ENCODE measurements at places on chromosomes 1 and 21.

GRCh38 chr1:237247442-237247841 is 205.5 kb downstream of the RYR2 start:
- no peak for DNase-seq

DNA sequence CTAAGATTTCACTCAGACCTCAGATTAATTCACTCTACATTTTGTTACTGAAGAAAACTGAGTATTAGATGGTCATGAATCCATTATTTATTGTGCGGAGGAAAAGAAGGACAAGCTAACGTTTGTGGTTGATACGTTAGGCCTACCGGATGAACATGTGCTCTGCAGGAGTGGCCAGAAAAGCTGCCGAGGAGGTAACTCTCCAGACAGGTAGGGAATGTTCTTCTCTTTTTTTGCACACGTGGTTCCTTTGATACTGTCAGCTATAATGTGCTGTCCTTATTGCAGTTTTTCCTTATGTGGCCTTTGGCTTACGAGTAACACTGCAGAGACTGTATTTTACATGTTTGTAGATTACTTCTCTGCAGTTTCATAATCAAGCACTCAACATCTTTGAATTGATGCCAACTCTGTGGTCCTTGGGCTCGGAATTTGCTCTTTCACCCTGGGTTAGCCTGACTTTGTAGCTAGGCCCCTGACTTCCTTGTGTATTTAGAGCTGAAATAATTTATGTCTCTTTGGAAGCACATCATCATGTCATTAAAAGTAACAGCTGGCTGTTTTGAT is 13.6 kb downstream of the MTR start:
- no peak for DNase-seq

DNA sequence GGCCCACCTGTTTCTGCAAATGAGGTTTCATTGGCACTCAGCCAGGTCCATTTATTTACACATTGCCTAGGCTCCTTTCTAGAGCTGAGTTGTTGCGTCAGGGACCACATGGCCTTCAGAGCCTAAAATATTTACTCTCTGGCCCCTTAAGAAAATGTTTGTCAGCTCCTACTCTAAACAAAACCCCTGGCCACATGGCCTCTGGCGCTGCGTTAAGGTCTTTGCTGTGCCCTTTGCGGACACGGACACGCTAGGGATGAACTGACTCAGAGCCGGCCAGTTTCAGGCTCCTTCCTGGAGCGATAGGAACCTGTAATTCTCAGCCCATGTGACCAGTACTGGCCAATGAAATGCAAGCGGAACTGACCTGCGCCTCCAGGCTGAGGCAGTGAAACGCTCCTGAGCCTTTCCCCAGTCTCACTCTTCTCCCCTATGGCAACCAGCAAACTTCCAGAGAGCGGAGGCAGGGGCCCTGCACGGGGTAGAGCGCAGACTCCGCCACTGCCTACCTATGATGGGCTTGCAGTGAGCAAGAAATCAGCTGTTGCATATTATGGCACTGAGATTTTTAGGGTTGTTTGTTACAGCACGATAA is 160.3 kb downstream of the ETS2 start:
- DNase-seq, result no peak

GRCh38 chr1:27536767-27537166 is 46.8 kb upstream of the WASF2 start:
- DNase-seq, result no peak

DNA sequence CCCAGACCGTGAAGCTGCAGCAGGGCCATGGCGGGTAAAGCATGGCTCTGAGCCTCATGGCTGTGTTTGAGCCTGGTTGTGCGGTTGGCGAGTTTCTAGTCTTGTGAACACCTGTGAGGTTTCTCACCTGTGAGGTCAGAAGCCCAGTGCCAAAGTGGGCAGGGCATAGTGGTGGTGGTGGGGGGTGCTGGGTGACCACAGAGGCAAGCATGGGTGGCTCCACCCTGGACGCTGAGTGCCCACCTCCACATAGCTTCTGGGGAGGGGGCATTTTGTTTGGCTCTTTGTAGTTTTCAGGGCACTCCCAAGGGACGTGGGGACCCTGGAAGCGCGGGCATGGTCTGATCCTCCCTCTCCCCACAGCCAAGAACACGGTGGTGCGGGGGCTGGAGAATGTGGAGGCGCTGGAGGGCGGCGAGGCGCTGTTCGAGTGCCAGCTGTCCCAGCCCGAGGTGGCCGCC is 91.1 kb downstream of the TRIM11 start:
- no peak for DNase-seq

DNA sequence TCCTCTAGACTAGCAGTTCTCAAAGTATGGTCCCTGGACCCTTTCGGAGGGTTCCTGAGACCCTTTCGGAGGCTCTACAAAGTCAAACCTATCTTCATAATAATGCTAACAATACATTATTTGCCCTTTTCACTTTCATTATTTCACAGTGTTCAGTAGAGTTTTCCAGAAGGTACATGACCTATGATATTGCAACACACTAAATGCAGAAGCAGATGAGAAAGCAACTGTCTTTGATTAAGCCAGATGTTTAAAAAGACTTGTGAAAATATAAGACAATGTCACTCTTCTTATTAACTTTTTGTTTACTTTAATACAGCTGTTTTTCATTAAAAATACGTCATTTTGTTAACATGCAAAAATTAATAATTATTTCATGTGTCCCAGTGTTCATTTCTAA is 5.8 kb downstream of the KCNJ10 start:
- no peak for DNase-seq

GRCh38 chr21:19807201-19807600 is 1191.0 kb upstream of the NCAM2 start:
- DNase-seq, result no peak

DNA sequence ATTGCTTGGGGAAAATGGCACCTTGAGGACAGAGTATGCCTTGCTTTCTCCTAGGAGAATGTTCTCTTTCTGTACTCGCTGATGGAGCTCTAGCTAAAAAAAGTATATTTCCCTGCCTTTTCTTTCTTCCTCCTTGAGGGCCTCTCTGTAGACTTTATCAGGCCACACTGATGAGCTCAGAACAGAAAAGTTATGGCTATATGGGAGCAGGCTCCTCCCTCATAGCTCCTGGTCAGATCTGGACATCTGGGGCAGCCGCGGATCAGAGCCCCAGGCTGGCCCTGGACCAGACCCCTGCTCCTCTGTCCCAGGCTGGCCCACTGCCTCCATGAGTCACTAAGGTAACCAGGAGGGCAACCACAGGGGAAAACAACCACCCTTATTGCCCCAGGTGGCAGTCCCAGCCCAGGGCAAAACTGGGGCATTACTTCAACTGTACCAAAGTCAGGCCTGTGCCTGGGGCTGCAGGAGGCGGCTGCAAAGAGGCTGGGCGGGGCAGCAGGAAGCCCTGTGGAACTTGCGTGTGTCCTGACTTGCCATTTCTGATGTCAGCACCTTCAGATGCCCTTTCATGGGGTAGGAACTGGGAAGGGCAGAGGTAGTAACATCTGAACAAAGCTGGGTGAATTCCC is 26.3 kb upstream of the ZNF648 start:
- no peak for DNase-seq

DNA sequence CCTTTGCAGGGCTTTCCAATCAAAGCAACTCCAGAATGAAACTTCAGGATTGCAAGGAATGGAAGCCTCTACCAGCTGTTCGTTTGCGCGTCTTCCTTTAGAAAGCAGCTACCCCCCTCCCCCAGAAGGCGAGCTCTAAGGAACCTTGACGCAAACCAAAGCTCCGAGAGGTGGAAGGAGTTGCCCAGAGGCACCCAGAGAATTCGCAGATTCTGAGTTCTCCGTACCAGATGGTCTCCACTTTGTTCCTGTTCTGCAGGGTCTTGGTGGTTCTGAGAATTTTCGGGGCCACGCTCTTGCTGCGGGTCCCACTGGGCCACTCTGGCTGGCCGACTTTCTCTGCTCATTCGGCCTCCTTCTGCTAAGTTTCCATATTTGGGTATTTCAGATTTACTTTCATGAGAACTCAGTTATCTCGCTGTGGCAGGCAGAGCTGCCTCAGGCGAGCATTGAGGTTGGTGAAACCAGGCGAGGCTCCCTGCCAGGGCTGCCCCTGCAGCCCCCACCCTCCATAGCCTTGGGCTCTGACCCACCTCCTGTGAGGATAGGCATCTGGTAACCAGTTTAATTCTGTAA is 801 bp downstream of the TRAF5 start:
- no peak for DNase-seq

Data from vagina (tissue), 2 donors.